ENCODE measurements at places on chromosomes 11 and 22.

DNA sequence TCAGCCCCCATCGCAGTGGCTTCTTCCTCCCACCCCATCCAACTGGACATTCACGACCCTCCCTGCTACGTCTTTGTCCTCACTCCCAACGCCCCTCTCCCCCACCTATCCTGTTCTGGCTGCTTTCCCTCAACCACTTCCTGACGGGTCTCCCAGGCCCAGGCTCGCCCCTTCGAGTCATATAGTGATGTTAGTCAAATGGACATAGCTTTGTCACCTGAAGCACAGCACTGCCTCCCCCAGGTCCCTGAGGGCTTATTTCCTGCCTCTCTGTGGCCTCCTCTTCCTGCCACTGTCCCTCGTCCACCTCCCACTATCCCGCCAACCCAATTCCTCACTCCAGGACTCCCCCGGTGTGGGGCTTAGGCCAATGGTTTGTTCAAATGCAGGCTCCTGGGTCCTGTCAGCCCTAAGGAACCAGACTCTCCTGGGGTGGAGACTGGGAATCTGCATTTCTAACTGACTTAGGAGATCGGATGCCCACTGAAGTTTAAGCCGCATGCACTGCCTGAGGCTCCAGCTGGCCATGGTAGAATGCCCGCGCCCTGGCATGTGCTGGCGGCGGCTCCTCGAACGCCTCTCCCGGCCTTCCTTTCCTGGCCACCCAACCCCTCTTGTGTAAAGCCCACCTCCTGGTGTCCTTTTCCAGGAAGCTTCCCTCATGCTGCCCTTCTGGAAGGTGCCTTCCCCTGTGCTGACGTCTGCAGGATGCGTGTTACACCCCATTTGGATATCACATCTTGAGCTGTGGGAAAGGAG lies 18.3 kb downstream of the SUN2 start:
- no peak for DNase-seq

GRCh38 chr11:34080609-34081008 lies 24.8 kb upstream of the NAT10 start:
- DNase-seq = no peak

GRCh38 chr11:101429703-101430540 lies 153.9 kb downstream of the TRPC6 start:
- DNase-seq = no peak

DNA sequence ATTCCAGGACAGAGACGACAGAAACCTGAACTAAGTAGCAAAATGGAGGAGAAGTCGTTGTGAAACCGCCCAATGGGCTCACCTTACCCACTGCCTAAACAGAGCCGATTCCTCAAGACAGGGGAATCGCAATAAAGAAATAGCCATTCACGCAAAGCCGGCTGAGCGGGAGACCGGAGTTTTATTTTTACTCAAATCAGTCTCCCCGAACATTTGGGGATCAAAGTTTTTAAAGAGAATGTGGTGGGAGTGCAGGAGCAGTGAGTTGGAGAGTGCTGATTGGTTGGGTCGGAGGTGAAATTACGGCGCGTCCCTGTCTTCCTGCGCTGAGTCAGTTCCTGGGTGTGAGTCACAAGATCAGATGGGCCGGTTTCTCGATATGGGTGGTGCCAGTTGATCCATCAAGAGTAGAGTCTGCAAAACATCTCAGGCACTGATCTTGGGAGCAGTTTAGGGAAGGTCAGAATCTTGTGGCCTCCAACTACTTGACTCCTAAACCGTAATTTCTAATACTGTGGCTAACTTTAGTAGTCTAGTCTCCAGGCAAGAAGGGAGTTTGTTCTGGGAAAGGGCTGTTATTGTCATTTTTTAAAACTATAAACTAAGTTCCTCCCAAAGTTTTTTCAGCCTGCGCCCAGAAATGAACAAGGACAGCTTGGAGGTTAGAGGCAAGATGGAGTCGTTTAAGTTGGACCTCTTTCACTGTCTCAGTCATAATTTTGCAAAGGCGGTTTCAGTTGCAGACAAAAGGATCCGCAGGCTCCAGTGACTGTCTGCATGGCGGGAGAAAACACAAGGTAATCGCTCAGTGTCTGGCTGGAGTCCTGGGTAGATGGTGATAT lies 34.1 kb downstream of the OR4D9 start:
- DNase-seq = no peak

GRCh38 chr11:127042445-127042844 lies 41.9 kb upstream of the KIRREL3 start:
- no peak for DNase-seq
